ENCODE measurements at places on chromosomes 4 and X.
A peak's percentile ranks its signal among the peaks of the same experiment; 100 is the strongest.

- no peak for DNase-seq
These were observed 88.2 kb downstream of the CRMP1 start for GRCh38 chr4:5804656-5805055.

- no peak for DNase-seq
These were observed 2.3 kb downstream of the FRMPD3 start for GRCh38 chrX:107451731-107452130.

GRCh38 chr4:26870576-26871262, 10.1 kb downstream of the STIM2 start:
- DNase-seq = no peak

- no peak for DNase-seq
These were observed 143.0 kb upstream of the GNPDA2 start for GRCh38 chr4:44869222-44869882.

DNA sequence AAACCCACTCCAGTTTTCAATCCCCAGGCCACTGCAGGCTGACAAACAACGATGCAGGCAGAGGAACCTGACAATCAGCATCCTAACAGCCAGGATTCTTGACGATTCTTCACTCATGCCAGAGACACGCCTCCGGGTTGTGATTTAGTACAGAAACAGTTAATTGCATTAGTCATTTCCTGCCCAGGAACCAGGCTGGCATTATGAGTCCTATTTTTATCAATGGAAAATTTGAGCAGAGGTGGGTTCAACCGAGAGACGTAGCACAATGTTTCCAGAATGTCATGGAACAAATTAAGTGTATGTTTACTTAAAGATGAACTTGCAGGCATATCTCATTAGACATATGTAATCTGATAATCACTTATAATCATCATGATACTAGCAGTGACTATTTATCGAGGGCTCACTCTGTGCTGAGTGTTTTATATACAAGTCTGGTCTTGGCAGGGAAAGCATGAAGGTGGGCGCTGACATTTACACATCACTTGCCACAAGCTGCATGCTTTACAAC, 159.7 kb downstream of the NSUN7 start:
- DNase-seq = no peak

DNA sequence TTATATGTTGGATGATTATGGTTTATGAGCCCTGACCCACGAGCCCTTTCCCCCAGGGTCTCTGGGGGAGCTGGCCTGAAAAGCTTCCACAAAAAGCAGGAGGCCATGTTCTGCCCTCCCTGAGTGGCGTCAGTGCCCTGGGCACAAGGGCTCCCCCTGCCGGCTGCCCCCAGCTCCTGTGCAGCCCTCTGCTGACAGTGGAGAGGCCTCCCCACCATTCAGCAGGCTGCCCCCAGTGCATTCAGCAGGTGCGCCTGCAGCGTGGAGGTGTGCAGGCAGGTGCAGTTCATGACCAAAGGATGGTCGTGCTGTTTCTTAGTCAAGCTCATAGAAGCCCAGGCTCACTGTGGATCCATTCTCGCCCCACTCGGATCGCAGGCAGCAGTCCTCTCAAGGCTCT, 12.5 kb upstream of the S100P start:
- no peak for DNase-seq

GRCh38 chr4:145936142-145936996, 2.3 kb downstream of the ZNF827 start:
- peak; percentile 44 for DNase-seq

DNA sequence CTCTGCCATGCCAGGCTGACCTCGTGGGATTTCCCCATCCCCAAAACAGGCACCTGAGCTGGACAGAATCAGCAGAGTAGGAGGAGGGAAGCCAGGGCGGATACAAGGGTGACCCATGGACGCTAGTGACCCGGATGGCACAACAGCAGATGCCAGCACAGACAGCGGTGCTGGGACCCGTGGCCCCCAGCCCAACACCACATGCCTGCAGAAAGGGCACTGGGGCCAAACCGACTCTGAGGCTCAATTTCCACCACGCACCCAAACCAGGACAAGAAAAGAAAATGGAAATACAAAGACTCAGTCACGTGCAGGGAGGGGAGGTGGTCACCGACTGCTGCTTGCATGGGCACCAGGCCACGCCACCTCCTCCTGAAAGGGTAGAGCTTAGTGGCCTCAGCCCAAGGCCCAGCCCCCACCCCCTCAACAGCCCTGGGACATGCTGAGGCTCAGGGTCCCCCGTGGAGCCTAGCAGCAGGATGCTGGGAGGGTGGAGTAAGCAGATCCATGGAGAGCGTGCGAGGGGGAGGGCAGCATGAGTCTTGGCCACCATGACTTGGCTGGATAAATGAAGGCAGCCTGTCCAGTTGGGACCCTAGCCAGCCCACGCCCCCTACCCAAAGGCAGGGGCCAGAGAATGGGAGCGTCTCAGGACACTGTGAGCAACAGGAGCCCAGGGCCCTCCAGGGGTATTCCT, 47.7 kb downstream of the C4orf50 start:
- no peak for DNase-seq

- DNase-seq = no peak
These were observed 994.9 kb upstream of the SLIT2 start for GRCh38 chr4:19256823-19257222.

GRCh38 chr4:99088023-99088449, 552 bp downstream of the ADH5 start:
- no peak for DNase-seq

DNA sequence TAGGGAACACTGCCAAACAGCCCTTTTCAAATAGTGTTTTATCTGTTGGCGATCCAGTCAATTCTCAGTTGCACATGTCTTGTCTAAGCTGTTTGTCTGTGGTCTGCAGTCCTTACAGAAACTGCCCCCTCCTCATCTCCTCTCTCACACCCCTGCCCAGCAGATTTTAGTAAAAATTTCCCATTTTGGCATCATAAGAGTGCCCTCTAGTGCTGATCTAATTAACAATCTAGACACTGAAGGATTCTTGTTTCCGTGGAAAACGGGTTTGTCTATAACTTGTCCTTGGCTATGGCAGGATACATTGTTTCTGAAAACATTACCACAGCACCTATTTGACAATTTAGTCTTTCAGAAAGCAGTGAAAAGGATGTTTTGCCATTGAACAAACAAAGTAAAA, 227.2 kb upstream of the MBNL3 start:
- DNase-seq = no peak

DNA sequence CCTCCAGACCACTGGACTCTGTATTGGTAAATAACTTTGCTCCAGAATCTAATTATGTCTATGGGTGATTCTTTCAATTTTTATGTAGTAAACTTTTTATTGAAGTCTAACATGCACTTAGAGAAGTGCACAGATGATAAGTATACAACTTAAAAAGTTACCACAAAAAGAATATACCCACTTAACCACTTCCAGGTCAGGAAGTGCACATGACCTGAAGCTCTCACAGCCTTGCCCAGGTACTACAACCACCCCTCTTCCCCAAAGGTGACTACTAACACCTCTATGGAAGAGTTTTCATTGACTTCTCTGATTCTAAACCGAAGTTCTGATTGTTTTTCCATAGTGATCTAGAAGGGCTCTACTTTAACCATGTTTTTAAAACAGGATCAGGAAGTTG, 43.6 kb upstream of the SPRY1 start:
- DNase-seq = no peak

- no peak for DNase-seq
These were observed 354.5 kb upstream of the BOD1L1 start for GRCh38 chr4:13982010-13982409.

- DNase-seq = no peak
These were observed 118.9 kb downstream of the KLHL4 start for GRCh38 chrX:87636533-87636932.

DNA sequence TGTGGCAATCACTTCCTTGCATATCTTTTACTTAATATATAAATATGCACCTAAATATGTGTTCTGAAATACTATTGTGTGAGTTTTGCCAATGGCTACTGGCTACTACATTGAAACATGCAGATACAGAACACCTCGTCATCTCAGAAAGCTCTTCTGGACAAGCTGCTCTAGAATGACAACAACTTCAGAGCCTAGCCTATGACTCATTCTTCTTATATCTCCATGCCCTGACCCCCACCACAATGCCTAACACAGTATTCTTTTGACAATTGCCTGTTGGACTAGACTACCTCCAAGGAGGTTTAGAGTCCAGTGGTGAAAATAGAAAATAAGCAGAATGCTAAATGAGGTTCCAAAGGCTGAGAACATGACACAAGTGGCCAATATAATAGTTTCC, 17.6 kb upstream of the DMP1 start:
- DNase-seq = no peak

DNA sequence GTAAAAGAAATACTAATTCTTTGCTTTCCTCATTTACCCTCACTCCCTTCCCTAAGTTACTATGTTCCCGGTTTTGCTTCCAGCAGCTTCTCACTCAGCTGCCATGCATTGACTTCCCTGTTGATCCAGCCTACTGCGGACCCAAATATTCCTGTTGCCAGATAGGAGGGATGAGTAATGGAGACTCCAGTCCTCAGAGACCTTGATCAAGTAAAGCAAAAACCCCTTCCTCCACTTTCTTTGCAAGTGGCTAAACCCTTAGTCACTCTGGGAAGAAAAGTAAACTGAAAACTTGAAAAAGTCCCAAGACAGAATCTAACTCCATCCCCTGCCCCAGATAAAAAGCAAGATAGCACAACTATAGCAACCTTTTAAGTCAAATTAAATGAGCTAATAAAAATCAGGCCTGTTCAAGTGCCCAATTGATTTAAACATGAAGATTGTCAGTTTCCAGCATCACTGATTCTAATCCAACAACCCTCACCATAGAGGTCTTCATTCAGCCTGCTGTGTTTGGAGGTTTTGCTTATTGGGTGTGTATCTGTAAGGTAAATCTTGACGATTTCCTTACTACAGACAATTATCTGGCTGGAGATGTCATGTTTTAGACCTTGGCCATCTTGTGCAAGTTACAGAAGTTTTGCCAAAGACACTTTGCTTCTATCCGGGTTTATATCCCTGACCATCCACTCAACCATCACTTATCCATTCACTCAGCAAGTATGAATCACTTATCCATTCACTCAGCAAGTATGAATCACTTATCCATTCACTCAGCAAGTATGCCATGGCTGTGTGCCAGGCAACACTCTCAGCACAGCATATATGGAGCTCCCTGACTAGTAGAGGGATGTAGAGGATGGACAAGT, 17.6 kb downstream of the FGFBP1 start:
- DNase-seq = no peak

- no peak for DNase-seq
These were observed 86.4 kb downstream of the CBR4 start for GRCh38 chr4:168923526-168924194.

GRCh38 chr4:1902243-1902642, 31.1 kb downstream of the NSD2 start:
- no peak for DNase-seq

- no peak for DNase-seq
These were observed 577.4 kb upstream of the INTU start for GRCh38 chr4:127055357-127055756.

GRCh38 chr4:103067841-103068547, 8.6 kb downstream of the SLC9B2 start:
- DNase-seq = no peak

DNA sequence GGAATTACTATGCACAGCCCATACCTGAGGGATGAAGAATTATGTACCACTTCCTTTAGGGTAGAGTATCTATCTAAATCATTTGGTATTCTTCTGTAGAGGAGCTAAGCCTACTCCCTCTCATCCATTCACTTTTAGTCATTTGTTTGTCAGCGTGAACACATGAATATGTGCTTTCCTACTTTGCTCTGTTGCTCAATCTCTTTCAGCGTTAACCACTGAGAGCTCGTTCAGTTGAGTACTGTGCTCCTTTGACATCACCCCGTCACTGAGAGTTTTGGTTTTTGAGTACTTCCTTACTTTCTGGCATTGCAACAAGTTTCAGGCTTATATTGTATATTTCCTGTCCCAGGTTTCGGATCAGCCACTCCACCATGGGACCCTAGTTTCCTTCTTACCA, 700.6 kb downstream of the NLGN4X start:
- DNase-seq = no peak

DNA sequence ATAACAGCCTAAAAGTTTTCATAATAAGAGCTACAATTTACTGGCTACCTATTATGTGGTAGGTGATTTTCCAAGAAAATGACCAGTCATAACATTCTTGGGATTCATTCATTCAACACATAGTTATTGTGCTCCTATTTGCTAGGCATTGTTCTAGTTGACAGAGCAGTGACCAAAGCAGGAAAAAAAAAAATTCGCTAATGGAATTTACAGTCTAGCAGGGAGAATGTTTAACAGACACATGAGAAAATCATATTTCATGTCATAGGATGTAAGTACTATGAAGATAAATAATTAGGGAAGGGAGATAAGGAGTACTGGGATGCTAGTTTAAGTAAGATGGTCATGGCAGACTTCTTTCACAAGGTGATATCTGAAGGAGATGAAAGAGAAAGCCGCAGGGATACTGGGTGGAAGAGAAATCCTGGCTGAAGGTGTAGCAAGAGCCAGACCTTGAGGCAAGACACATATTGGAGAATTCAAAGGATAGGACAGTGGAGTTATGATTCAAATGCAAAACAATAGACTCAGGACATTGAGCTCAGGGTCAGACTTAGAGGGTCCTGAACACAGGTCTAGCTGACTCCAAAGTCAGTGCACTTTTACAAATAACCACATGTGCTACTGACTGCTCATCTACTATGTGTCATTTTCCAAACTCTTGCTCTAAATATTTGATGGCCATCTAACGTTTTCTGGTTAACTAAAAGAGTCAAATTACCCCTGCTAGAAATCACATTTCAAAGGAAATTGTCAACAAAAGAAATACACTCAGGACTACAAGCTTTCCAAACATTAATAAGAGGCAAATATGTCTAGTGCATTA, 20.4 kb downstream of the SPCS3 start:
- DNase-seq = no peak

DNA sequence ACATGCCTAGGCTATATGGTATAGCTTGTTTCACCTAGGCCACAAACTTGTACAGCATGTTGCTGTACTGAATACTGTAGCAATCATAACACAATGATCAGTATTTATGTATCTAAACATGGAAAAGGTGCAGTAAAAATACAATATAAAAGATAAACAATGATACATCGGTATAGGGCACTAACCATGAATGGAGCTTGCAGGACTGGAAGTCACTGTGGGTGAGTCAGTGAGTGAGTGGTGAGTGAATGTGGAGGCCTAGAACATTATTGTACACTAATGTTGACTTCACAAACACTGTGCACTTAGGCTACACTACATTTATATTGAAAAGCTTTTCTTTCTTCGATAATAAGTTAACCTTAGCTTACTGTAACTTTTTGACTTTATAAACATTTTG, 45.6 kb upstream of the ANK2 start:
- DNase-seq = no peak

- no peak for DNase-seq
These were observed 185.1 kb downstream of the ARHGAP6 start for GRCh38 chrX:11480626-11481025.

- no peak for DNase-seq
These were observed 134.5 kb downstream of the ARHGAP6 start for GRCh38 chrX:11531226-11531625.

GRCh38 chr4:159516556-159517140, 413.8 kb downstream of the RAPGEF2 start:
- no peak for DNase-seq

DNA sequence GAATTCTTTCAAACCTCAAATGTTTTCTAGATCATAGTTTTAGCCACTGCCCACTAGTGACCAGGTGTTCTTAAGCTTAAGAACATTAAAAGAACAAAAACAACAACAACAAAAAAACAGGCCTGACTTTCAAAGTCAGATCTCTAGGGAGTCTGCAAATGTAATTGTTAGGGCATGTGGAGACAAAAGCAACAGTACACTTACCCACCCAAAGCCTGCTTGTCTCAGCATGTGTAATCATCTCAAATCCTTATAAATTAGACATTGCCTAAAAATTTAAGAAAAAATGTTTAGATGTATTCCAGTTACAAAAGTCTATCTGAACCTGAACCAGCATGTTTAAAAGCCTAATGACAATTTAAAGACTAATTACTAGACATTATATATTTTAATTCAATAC, 79.9 kb downstream of the SLC7A11 start:
- no peak for DNase-seq
